ENCODE measurements at places on chromosomes 13 and 19.

GRCh38 chr19:16070366-16070990 lies 5.8 kb upstream of the TPM4 start:
- no peak for DNase-seq

- DNase-seq, result no peak
Observed at GRCh38 chr19:7641290-7642276, 4.7 kb downstream of the STXBP2 start.

- no peak for DNase-seq
Observed at GRCh38 chr13:73698859-73699258, 435.3 kb downstream of the KLF12 start.

DNA sequence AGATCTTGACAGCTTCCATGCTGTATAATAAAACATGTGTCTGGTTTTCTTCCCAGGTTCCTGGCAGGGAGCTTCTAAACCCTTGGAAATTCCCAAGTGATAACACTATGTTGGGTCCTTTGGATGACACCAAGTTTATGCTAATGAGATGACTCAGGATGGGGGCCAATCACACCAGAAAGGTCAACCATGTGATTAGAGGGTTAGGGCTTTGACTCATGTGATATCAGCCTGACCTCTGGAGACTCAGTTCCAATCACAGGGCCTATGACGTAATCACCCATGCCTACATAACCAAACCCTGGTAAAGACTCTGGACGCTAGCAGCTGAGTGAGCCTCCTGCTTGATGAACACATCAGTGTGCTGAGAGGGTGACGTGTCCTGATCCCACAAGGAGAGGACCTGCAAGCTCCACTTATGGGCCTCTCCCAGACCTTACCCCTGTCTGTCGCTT lies 203.6 kb downstream of the DCLK1 start:
- DNase-seq, result no peak

- DNase-seq, result no peak
Observed at GRCh38 chr19:41877916-41878905, 1.1 kb downstream of the CD79A start.

DNA sequence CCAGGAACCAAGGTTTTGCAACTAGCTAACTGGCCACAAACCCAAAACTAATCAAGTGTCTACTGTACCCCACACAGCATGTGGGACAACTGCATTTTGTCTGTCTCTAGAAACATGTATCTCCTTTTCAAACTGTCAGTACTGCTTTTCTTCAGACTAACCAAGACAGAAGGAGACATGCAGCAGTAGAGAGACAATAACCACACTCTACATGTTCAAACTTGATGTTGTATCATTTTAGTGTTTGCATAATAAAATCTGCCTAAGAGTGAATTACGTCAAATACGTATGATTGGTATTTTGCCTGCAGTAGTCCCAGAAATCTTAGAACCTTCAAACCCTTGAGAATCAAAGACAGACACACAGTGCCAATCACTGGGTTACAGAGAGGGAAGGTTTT lies 22.0 kb upstream of the FREM2 start:
- DNase-seq, result no peak

DNA sequence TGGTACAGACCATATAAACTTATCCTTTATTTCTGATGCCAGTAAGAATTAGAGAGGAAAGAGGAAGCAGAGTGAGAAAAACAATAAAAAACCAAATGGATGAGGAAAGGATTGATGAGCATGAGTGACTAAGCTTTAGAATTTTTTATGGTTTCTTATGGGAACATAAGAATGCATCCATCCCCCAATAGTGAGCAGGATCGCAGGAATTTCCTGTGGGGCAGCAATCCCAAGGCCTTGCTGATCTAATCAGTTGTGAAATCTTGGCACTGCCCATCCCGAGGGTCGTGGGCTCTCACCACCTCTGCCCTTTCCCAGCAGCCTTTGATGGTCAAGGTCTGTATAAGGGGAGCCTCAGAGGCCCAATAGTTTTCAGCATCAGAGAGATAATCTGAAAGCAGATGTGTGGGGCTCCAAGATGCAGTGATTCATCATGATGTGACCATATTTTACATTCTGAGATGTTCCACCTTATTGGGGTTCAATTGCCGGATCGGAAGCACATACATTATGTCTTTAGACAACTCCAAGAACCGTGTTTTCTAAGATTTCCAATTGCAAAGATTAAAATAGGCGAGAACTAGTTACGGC lies 222.1 kb downstream of the DNAJC15 start:
- DNase-seq, result no peak

Data from pancreas (tissue), 10 donors.